AG08396 (cell line): ENCODE measurements at places on chromosomes 12 and 14.

- no peak for DNase-seq
Measured at GRCh38 chr14:94768521-94769390, 1.2 kb downstream of the GSC start.

DNA sequence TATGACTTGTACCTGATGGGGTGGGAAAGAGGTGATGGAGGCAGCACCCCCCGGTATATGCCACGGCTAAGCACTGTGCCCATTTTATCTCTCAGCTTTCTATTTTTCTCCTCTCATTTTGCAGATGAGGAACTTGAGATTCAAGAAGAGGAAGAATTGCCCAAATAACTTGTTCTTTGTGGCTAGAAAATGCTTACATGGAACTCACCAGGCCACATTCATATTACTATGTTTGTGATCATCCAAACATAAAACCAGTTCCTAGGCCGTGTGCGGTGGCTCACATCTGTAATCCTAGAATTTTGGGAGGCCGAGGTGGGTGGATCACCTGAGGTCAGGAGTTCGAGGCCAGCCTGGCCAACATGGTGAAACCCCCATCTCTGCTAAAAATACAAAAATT, 14.5 kb upstream of the PSMD9 start:
- no peak for DNase-seq

DNA sequence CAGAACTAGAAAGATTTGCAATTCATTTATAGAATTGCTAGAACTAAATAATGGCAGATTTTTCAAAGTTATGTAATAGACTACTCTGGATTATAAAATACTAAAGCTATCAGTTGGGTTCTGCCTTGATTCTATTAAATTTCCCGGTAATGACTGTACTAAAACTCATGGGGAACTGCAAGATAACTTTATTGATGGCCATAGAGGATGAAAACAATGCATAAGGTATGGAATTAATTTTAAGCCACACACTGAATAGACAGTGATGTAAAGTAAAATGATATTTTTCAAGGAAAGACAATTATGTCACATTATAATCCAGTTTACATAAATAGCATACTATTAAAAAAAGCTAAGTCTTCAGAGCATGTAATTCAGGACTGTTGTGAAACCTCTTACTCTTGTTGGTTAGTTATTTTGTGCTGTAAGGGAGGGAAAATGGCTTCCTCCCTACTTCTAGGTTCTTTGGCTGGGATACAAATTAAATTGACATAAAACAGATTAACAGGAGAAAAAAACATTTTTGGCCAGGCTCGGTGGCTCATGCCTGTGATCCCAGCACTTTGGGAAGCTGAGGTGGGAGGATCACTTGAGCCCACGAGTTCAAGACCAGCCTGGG, 134.4 kb upstream of the AMIGO2 start:
- DNase-seq: no peak

GRCh38 chr12:49909356-49909755, 5.7 kb upstream of the FAIM2 start:
- no peak for DNase-seq

DNA sequence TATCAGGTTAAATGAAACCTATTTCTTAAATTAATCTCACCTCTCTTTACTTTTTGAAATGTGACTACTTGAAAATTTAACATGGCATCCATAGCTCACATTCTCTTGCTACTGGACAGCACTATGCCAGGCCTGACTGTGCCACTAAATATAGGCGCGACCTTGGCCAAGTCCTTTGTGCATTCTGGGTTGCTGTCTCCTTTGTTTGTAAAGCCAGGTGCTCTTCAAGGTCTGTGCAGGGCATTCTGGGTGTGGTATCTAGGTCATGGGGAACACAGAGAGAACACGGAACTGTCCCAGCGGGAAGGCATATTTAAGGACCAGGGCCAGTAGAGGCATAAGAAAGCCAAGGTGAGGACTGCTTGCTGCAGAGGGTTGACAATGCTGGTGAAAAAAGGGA, 121.2 kb downstream of the ZNF664 start:
- no peak for DNase-seq

DNA sequence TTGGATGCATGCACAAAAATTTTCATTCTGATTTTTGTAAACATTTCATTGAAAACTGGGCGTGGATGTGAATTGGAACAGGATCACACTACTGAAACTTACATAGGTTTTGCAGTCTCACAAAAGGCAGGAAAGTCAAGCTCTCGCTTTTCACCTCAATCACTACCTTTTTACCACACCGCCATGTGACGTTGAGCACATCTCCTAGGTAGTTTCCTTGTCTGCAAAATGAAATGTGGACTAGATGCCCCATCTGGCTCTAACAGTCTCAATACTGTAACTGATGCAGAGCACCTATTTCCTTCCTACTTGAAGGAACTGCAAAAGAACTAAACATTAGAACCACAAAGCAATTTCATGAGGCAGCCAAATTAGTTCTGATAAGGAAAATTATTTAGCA, 4.4 kb upstream of the YY1 start:
- no peak for DNase-seq

DNA sequence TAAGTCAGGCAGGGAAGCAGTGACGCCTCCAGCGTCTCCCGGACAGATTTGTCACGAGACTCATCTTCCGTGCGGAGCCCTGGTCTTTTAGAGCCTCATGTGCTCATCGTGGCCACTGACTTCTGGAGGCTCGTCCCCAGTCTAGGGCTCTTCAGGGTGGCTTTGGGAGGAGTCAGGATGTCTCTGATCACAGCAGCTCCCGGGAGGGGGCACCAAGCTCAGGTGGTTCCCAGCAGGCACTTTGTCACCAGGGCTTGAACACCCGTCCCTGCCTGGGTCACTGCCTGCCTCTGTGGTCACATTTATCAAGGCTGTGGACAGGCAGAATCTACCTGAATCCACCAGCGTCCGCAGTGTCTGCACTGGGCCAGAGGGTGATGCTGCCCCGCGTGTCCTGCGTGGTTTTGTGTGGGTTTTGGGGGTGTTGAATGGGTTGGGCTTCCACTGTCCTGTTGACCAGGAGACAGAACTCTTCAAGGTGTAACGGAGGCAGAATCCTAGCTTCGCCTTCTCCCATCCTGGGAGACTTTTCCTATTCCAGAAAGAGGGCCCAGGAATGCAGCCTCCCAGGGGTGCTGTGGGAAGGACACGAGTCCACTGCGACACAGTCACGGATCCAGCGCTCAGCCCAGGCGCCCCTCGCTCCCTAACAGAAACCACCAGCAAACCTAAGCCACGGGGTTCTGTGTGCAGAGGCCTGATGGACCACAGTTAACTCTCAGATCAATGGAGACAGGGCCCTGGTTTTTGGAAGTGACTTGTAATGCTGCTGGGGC, 132.3 kb downstream of the ADGRD1 start:
- no peak for DNase-seq

- DNase-seq: no peak
Measured at GRCh38 chr14:84225268-84225667, 1304.7 kb upstream of the FLRT2 start.

- DNase-seq: no peak
Measured at GRCh38 chr12:118035190-118036041, 18.9 kb downstream of the RFC5 start.

GRCh38 chr12:46005823-46006222, 15.4 kb upstream of the SCAF11 start:
- DNase-seq: no peak

GRCh38 chr12:38291160-38291559, 25.4 kb upstream of the ALG10B start:
- no peak for DNase-seq

DNA sequence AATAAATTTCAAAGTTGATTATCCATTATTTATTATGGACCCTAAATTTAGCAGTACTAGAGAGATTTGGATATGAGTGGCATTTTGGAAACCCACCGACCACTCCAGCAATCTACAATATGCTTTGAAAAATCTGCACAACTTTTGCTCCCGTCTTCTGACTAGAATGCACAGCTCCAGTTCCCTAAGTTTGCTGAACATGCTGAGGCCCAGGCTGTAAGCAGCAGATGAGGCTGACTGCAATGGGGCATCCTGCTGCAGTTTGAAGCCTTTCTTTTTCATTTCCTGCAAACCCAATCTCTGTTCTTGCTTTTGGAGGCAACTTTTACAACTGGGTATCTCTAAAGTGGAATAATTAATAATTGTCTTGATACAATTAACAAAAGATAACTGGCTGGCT, 405.8 kb downstream of the ATP23 start:
- no peak for DNase-seq

DNA sequence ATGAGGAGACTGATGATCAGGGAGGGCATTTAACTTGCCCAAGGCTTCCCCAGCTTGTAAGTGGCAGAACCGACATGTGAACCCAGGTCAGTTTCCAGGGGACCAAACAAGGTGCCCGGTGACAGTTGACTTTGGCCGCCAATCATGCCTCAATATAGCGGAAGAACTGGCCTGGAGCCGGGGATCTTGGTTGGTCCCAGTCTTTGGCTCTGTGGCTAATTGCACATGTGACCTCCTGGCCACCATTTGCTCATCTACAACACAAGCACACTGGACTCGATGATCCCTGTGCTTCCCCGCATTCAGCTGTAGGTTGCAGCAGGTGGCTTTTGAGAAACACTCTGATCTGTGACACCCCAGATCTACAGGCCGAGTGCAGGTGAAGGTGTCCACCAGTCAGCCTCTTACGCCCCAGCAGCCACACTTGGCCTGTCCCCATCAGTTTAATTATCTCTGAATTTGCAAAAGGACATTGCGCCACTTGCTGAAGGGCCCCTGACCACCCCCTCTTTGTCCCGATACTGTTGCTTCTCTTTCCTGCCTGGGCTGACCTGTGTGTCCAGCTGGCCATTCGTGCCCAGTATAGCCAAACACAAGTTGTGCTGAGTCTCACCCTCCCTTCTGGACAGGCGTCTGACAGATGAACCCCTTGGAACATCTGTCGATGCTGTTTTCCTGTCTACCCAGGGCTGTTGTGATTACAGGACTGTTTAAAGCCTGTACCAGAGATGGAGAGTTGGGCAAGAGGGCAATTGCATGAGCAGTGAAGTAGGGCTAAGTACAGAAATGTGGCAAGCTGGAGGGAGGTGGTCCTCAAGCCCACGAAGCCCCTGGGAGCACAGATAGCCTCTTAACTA, 14.1 kb downstream of the ACACB start:
- DNase-seq: no peak

DNA sequence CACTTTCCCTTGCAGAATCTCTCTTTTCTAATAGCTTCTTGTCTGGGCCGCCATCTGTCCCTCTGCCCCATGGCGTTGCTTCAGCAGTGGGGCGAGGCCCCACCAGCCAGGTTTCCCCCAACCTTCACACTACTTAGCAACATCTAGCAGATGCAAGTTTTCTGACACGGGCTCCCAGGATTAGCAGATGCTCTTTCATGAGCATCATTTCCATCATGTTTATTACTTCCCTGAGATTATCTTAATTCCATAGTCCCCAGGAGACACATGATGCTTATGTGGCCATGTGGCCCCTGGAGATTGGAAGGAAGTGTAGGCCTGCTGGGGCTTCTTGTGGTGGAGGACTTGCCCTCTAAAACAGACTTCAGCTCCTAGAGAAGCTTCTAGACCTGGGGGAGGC, 102.0 kb upstream of the MYL2 start:
- DNase-seq: no peak

DNA sequence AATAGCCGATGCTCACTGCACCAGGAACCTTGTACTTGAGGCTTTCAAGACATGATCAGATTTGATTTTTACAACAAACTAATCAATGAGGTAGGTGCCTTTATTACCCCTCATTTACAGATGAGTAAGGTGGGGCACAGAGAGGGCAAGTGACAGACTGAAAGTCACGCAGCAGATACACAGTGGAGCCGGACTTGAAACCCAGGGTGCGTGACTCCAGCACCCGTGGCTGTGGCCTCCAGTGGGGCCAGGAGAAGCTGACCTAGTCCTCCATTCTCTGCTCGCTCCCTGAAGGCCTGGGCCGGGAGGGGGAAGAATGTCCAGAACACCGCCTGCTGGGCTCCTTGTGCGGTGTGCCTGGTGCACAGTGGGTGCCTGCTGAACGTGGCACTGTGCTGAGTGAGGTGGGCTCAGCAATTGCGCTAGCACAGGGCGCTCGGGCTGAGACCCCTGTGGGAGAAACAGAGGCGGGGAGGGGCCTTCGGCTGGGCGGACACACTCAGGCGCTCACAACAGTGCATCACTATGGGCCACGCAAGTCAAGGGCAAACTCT, 125.2 kb downstream of the CALM1 start:
- no peak for DNase-seq

GRCh38 chr12:6604259-6605029, 2.7 kb downstream of the CHD4 start:
- peak; percentile 34 for DNase-seq

- DNase-seq: no peak
Measured at GRCh38 chr14:91173904-91174303, 60.0 kb downstream of the DGLUCY start.
